H4 (cell line): ENCODE measurements at places on chromosomes 2 and 18.

- DNase-seq, result no peak
These were observed 111.4 kb upstream of the GLS start for GRCh38 chr2:190769258-190769657.

DNA sequence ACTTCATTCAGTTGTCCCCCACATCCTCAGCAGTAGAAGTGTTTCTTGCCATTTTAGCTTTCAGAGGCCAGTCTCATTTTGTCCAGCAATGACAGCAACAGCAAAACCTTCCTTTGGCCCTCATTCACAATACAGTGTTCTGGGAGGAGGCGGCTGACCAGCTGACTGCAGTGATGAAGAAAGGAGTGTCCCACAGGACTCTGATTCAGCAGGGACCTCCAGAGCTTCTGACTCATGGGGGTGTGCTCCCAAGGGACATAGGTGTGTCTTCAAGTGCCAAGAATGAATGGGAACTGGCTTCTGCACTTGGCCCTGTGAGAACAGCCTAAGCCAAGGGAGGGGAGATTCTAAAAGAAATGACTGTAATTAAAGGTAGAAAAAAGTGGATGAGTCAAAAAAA, 147.0 kb upstream of the PELI1 start:
- DNase-seq, result peak; percentile 56

DNA sequence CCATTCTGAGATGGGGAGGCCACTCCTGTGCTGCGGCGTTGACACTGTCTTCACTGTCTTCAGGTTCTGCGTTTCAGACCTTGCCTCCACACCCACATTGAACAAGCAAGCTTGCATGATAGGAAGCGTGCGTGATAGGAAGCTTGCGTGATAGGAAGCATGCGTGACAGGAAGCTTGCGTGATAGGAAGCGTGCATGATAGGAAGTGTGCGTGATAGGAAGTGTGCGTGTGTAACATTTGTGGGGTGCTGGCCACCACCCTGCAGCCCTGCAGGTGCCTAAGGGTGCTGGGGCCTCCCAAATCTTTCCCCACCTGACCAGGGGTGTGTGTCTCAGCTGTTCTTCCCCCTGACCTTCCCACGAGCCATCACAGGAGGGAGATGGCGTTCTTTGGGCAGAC, 25.3 kb downstream of the TSHZ1 start:
- no peak for DNase-seq

DNA sequence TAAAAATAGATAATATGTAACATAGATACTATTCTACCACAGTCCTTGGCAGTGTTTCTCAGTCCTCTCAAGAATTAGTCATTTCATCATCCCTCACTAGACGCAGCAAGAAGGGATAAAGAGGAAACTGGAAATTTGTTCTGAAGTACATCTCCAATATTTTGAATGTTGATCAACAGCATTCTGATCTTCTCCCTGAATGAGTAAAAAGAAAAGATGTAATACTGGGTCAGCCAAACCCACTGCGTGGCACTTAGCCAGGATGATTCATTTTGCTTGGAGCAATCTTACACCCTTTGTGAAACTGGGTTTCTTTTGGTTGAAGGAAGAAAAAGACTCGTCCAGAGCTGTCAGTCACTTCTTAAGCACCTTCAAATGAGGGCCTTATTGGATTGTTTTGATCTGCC, 54.1 kb downstream of the TAF1B start:
- DNase-seq, result peak; percentile 46

DNA sequence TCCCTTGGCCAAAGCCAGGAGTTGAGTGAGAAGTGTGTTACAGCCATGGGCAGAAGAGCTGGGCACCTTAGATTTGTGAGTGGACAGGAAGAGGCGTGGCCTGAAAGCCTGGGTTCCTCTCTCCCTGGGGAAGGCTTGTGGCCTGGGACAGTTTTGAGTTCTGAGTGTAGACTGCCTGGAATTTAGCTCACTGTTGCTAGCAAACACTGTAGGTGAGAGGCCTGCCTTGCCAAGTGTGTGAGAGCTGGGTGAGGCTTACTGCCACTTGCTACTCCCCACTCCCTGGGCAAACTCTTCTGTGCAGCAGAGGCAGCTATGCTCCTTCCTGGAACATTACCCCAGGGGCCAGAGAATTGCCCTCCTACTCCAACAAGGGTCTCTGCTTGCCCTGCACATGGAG, 150.0 kb upstream of the GALNT5 start:
- no peak for DNase-seq

GRCh38 chr2:84654414-84654813, 138.1 kb downstream of the DNAH6 start:
- DNase-seq, result no peak

DNA sequence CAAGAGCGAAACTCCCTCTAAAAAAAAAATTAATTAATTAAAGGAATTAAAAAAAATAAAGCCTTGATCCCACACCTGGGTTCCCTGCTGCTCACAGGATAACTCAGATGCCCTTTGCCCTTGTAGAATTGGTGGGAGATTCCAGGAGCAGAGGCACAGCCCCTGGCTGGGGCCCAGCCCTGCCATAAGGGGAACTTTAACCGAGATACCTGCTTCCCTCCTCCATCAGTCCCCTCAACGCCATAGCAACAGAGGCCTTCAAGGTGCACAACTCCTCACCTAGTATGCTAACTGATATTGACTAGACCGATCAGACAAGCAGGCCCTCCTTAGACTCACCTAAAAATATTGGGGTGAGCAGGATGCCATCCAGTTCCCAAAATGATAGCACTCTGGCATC, 23.6 kb downstream of the TEX44 start:
- DNase-seq, result no peak
